Activated naive CD8-positive, alpha-beta T cell treated with anti-CD3 and anti-CD28 coated beads, Interleukin-2, amount 50 U/mL, for 24 hours (primary cell): ENCODE measurements at places on chromosomes 3 and 15.

- DNase-seq, result peak; percentile 84
Measured at GRCh38 chr3:57169872-57170623, 4.9 kb upstream of the IL17RD start.

DNA sequence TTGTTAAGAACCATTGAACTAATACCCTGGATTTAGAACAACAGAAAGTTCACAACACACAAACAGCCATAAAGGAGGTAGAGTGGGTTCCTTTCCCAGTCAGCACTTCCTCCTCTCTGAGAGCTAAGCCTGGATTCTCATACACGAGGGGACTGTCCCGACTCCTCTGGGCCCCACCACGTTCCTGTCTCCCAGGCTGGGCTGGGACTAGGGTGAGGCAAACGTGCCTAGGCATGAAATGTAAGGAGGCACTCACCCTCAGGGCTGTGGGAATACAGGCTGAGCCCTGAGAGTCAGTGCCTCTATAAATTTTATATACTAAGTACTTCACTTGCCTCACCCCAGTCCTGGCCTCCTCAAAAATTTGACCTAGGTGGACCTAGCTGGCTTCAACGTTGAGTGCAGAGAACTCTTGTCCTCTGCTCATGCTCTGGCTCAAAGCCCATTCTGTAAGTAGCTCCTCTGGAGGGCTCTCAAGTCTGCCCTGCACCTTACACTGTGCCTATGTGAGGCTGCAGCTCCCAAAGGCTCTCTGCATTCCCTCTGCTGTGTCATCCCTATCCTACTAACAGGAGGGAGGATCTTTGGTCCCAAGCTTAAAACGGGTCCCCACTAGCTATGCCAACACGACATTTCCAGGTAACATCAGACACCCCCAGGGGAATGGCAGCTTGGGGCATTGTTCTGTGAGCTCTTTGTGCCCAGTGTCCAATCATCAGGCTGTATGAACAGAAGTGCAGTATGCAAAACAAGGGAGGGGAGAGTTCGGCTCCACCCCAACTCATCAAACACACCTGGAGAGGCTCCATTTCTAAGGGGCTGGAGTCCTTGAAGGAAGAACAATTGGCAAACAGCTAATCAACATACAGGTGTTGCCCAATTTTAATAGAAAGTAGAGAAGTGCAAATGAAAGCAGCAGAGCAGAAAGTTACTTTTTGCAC lies 233.2 kb downstream of the RPLP1 start:
- no peak for DNase-seq

- DNase-seq, result no peak
Measured at GRCh38 chr3:7964899-7965298, 536.7 kb upstream of the LMCD1 start.

DNA sequence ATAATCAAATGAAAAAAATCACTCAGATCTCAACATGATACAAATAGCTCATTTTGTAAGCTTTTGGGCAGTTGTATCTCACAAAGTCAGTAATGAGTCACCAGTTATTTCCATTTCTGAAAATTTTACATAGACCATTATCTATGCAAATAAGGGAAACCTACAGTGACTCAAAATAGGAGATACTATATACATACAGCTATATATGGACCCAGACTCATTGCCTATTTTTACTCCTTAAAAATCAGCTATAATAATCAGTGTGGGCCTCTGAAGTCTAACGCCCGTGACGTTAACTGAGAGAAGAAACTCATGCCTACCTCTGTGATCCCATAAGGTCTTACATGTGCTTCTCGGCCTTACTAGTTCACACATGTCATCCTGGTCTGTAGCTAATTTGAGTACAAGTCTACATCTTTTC lies 31.6 kb downstream of the LRIG1 start:
- DNase-seq, result no peak

DNA sequence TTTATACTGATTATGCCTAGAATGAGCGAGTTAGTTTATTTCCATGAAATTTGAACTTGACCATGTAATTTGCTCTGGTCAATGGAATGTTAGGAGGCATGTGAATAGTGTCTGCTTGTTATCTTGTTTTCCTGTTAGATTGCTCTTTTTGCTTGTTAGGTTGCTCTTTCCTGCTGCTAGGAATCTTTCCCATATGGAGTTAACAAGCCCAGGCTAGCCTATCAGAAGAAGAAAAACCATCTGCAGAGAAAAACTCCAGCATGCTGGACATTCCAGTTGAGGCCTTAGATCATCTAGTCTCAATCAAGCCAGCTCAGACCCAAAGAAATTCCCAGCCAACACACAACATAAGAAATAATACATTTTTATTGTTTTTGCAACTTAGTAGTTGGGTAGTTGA lies 470.2 kb upstream of the AGTR1 start:
- DNase-seq, result no peak

GRCh38 chr15:79519628-79520027 lies 87.5 kb downstream of the MINAR1 start:
- no peak for DNase-seq

GRCh38 chr3:159538507-159538906 lies 450.1 kb upstream of the IL12A start:
- no peak for DNase-seq

GRCh38 chr15:60970246-60971170 lies 258.6 kb downstream of the RORA start:
- DNase-seq, result no peak

DNA sequence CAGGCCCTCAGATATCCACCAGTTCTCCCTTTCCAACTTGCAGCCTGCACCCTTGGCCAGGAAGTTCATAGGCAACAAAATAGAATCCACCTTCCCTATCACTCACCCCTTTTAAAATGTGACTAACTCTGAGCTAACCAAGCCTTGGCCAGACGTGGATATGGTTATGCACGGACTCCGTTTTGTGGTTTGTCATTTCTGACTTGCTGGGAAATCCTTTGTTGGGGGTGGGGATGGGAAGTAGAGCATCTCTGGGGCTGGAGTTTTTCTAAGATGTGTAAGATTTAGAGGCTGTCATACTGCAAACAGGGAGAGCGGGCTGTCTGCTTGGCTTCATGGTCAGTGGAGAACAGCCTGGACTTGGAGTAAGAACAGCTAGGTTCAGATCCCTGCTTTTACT lies 62.6 kb downstream of the SMAD3 start:
- no peak for DNase-seq
